ENCODE measurements at places on chromosomes 4 and X. TPM values are rescaled to one million over a fixed set of nuclear protein-coding genes. Genes with fewer than 3 reads are reported as not detected.

SH2D1A gene
- polyA plus RNA-seq, result not detected

AMOT gene
- polyA plus RNA-seq, result 4.7 TPM

CLOCK gene
- polyA plus RNA-seq, result 6.7 TPM

FAM47A gene
- polyA plus RNA-seq, result not detected

MAGED4 gene
- polyA plus RNA-seq, result 51.7 TPM

PTPN13 gene
- polyA plus RNA-seq, result 5.7 TPM

DNA sequence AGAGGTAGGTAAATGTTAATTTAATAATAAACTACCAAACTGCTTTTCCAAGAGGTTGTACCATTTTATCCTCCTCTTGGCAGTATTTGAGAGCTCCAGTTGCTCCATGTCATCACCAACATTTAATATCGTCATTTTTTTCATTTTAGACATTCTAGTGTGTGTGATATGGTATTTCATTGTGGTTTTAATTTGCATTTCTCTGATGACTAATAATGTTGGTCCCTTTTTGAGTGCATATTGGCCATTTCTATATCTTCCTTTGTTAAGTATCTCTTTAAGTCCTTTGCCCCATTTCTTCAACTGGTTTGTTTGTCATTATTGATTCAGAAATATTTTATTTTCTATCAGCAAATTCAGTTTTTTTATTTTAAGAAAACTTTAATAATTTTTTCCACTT is 88.8 kb downstream of the MAPK10 start:
- no peaks in the 10 kb centered on the region for H3K36me3 ChIP-seq
- no peak overlapping the region for H3K4me3 ChIP-seq
- H3K27me3 ChIP-seq, result no peaks in the 10 kb centered on the region
- no peak overlapping the region for H3K27ac ChIP-seq

DNA sequence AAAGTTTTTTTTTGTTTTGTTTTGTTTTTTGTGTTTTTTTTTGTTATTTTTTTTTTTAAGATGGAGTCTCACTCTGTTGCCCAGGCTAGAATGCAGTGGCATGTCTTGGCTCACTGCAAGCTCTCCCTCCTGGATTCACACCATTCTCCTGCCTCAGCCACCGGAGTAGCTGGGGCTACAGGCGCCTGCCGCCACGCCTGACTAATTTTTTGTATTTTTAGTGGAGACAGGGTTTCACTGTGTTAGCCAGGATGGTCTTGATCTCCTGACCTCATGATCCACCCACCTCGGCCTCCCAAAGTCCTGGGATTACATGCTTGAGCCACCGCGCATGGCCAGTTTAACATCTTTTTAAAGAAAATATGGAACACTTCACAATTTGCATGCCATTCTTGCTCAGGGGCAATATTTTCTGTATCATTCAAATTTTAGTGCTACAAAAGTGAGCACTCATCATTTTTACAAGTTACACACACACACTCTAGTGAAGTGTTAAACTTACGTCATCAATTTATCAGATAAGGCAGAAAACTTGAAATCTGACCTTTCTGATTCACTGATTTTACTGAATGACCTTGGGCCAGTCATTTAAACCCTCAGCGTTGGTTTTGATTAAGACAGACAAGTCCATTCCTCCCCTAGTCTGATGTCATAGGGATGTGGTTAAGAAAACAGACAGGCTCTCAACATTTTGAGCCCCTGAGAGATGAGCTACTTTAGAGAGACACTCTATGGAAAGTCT is 61.2 kb downstream of the TRIM2 start:
- no peaks in the 10 kb centered on the region for H3K36me3 ChIP-seq
- H3K27ac ChIP-seq, result no peak overlapping the region
- no peak overlapping the region for H3K4me3 ChIP-seq
- DNase-seq, result no peak

- DNase-seq, result no peak
- no peaks in the 10 kb centered on the region for H3K27me3 ChIP-seq
- H3K4me3 ChIP-seq, result no peak overlapping the region
- H3K36me3 ChIP-seq, result no peaks in the 10 kb centered on the region
These were observed 23.3 kb downstream of the TRIM2 start for GRCh38 chr4:153227469-153228075.

- H3K27me3 ChIP-seq, result no peaks in the 10 kb centered on the region
- no peaks in the 10 kb centered on the region for H3K36me3 ChIP-seq
- H3K27ac ChIP-seq, result no peak overlapping the region
- no peaks in the 10 kb centered on the region for H3K4me1 ChIP-seq
- DNase-seq, result no peak
- no peak overlapping the region for H3K4me3 ChIP-seq
These were observed 165.4 kb upstream of the C1QTNF7 start for GRCh38 chr4:15262396-15262795.

DNA sequence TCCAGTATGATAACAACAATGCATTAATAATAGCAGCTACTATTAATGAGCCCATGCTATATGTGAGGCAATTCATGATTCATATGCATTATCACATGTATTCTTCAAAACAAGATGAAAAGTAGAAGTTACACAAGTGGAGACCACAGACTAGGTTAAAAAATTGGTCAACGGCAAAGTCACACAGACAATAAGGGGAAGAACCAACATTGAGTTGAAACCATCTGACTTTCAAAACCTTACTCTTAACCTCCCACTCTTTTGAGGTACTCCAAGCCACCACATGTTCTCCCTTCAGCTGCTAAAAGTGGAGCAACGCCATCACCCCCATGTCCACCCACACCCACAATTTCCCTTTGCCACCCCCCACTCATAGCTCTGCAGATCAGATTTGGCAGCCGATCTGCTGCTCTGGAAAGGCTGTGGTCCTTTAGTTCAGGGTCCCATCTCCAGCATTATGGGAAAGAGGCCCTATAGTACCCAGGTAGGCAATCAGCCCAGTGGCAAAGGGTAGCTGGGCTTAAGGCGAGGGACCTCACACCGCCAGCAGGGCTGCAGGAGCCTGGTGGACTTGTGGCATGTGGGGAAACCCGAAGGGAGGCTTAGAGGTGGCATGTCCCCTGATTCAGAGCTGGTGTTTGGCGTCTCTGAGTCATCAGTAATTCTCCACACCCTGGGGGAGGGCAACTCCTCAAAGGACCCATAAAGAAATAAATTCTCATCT is 33.5 kb upstream of the CYBB start:
- H3K27me3 ChIP-seq, result no peaks in the 10 kb centered on the region
- no peak overlapping the region for H3K4me3 ChIP-seq
- H3K4me1 ChIP-seq, result no peaks in the 10 kb centered on the region
- no peaks in the 10 kb centered on the region for H3K36me3 ChIP-seq
- DNase-seq, result no peak

GRCh38 chr4:138494931-138495330 is 252.8 kb upstream of the SLC7A11 start:
- no peaks in the 10 kb centered on the region for H3K4me1 ChIP-seq
- peak; percentile 46 for DNase-seq
- no peak overlapping the region for H3K27ac ChIP-seq
- no peaks in the 10 kb centered on the region for H3K36me3 ChIP-seq
- no peaks in the 10 kb centered on the region for H3K27me3 ChIP-seq

GRCh38 chr4:86482306-86483172 is 111.6 kb upstream of the PTPN13 start:
- H3K4me3 ChIP-seq, result no peak overlapping the region
- peaks cover 3% of the 10 kb centered on the region for H3K4me1 ChIP-seq
- H3K36me3 ChIP-seq, result no peaks in the 10 kb centered on the region
- DNase-seq, result no peak
- H3K27me3 ChIP-seq, result no peaks in the 10 kb centered on the region

DNA sequence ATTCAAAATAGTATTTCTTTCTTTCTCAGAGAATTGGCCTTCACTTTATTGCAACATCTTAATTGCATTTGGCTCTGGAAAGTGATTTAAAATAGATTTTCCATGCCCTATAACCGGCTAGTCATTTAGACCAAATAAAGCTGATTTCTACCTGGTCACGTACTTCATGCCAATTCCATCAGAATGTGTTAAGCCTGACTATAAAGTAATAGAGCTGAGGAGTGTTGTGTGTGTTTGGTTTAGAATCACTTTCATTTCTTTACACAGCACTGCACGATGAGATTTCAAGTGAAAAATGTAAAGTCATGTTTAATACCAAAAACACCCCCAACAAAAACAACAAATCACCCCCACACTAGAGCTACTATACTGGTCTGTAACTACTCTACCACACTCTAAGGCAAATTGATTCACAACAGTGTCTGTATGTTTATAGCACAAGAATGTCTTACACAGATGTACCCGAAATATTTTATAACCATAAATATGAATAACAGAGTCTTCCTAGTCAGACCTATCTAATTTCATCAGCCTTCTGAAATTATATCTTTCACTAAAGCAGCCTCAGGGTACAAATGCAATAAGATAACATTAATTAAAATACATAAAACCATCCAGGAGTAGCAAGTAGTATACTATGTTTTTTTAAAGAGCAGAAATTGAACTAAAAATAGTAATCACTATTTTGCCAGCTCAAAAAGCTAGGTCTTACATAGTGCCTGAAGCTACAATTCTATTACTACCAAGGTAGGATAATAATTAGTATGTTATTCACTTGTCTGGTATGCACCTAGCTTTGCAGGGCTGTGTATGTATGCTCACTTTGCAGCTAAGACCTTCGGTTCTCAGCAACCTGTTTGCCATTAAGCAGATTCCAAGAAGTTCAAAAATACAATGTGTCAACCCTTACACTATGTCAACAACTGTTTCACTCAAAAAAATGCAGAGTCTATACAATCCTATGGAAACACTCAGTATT is 28.4 kb downstream of the APBB2 start:
- no peaks in the 10 kb centered on the region for H3K27me3 ChIP-seq
- H3K4me1 ChIP-seq, result peaks cover 7% of the 10 kb centered on the region
- peak overlapping the region; percentile 5 for H3K27ac ChIP-seq
- peak; percentile 53 for DNase-seq
- peak overlapping the region; percentile 18 for H3K4me3 ChIP-seq
- no peaks in the 10 kb centered on the region for H3K36me3 ChIP-seq

DNA sequence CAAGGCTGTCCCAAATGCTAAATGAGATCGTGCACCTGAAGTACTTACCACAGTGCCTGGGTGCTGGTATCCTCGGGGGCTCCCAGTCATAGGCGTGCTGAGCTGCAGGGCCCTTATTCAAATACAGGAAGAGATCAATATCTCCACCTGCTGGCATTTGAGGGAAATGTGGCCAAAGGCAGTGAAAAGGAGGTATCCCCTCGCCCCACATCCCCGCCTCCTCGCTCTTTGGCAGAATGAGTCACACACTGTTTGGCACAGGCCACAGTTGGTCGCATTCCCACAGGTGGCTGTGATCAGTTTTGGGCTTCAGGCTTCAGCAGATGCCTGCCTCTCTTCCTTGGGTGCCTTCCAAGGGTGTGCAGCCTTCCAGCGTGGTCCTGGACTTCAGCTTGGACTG is 28.4 kb downstream of the ZNF185 start:
- DNase-seq, result peak; percentile 70
- peaks cover 2% of the 10 kb centered on the region for H3K27me3 ChIP-seq
- H3K36me3 ChIP-seq, result no peaks in the 10 kb centered on the region
- H3K4me3 ChIP-seq, result no peak overlapping the region

DNA sequence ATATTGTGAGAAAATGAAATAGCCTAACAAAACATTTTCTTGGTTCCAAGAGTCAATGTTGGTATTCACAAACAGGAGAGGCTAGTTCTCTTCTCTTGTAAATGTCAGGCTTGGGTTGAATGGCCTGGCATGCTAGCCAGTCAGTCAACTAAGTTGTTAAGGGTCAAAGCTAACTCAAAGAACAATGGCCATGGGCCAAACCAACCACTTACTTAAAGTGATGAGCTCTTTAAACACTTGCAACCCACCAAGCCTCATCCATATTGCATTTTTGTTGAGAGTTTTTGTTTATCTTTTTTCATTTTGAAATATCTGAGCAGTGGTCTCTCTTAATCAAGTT is 394.5 kb downstream of the RAB28 start:
- no peaks in the 10 kb centered on the region for H3K27me3 ChIP-seq
- H3K4me1 ChIP-seq, result no peaks in the 10 kb centered on the region
- no peaks in the 10 kb centered on the region for H3K36me3 ChIP-seq
- H3K4me3 ChIP-seq, result no peak overlapping the region

DNA sequence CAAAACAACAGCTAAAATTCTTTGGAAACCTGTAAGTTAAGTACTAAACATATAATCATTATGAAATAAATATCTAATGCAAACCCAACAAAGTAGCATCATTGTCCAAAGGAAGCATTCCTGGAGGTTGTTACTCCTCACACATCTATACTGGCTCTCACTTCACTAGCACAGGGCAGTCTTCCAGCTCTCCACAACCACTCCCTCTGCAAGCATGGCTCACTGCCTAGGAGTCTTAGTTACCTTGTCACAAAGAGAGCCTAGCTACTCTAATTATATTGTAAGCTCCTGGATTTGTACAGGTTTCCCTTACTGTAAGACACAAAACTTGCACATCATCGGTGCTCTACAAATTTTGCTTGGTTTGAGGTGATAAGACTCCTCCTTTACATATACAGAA is 76.1 kb downstream of the AMMECR1 start:
- H3K36me3 ChIP-seq, result no peaks in the 10 kb centered on the region
- DNase-seq, result peak; percentile 33
- H3K27me3 ChIP-seq, result peaks cover 1% of the 10 kb centered on the region
- no peak overlapping the region for H3K27ac ChIP-seq
- H3K4me3 ChIP-seq, result no peak overlapping the region

DNA sequence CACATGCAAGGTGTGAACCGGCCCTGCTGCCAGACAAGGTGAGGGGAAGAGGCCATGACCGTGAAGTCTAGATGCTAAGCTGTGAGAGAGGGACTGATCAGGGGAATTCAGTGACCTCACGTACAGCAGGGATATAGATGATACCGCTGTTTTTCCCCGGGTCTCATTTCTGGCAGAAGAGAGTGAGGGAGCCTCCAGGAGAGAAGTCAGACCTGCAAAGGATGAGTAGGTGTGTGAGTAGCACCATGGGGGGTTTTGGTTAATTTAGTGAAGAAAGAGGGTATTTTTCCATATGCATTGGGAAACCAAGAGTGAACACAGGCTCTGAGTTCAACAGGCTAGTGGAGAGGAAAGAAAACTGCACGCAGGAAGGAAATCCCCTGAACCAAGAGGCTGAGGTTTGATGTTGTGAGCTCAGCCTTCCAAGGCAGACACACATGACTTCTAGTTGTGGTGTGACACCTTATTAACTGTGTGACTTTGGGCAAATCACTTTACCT is 127.6 kb upstream of the GATB start:
- no peak overlapping the region for H3K4me3 ChIP-seq
- H3K36me3 ChIP-seq, result no peaks in the 10 kb centered on the region
- peaks cover 12% of the 10 kb centered on the region for H3K27me3 ChIP-seq

- no peak overlapping the region for H3K27ac ChIP-seq
- H3K4me1 ChIP-seq, result peaks cover 4% of the 10 kb centered on the region
- no peaks in the 10 kb centered on the region for H3K27me3 ChIP-seq
These were observed 1.1 kb downstream of the LDOC1 start for GRCh38 chrX:141175786-141176185.

- H3K27ac ChIP-seq, result no peak overlapping the region
- DNase-seq, result no peak
- no peak overlapping the region for H3K4me3 ChIP-seq
- H3K36me3 ChIP-seq, result no peaks in the 10 kb centered on the region
- H3K27me3 ChIP-seq, result no peaks in the 10 kb centered on the region
- H3K4me1 ChIP-seq, result no peaks in the 10 kb centered on the region
These were observed 40.4 kb upstream of the HMX1 start for GRCh38 chr4:8912089-8912455.

GRCh38 chr4:94517492-94517891 is 65.8 kb downstream of the PDLIM5 start:
- no peaks in the 10 kb centered on the region for H3K27me3 ChIP-seq
- no peak for DNase-seq
- H3K4me1 ChIP-seq, result peaks cover 14% of the 10 kb centered on the region
- no peak overlapping the region for H3K27ac ChIP-seq
- no peaks in the 10 kb centered on the region for H3K36me3 ChIP-seq
- no peak overlapping the region for H3K4me3 ChIP-seq

GRCh38 chr4:21765810-21766407 is 182.7 kb downstream of the KCNIP4 start:
- no peak overlapping the region for H3K27ac ChIP-seq
- DNase-seq, result peak; percentile 29
- no peaks in the 10 kb centered on the region for H3K36me3 ChIP-seq
- H3K4me1 ChIP-seq, result no peaks in the 10 kb centered on the region
- H3K27me3 ChIP-seq, result no peaks in the 10 kb centered on the region
